Nephron progenitor cell (in vitro differentiated cells): ENCODE measurements at places on chromosomes 3 and 15.

GRCh38 chr3:179229177-179229576 lies 21.7 kb downstream of the KCNMB3 start:
- no peak overlapping the region for H3K4me3 ChIP-seq
- no peaks in the 10 kb centered on the region for H3K27me3 ChIP-seq
- no peaks in the 10 kb centered on the region for H3K4me1 ChIP-seq
- H3K27ac ChIP-seq = no peak overlapping the region
- DNase-seq = no peak
- peaks cover 66% of the 10 kb centered on the region for H3K36me3 ChIP-seq

GRCh38 chr3:50163572-50164455 lies 8.7 kb downstream of the SEMA3F start:
- peaks cover 98% of the 10 kb centered on the region for H3K4me1 ChIP-seq
- H3K36me3 ChIP-seq = peaks cover 38% of the 10 kb centered on the region
- peak overlapping the region; percentile 34 for H3K4me3 ChIP-seq
- no peak for DNase-seq
- H3K27ac ChIP-seq = peak overlapping the region; percentile 100

- peak within 1 kb of the TSS; percentile 82 for H3K4me3 ChIP-seq
- peak; percentile 71 for DNase-seq
- H3K27me3 ChIP-seq = peaks cover 71% of the 10 kb centered on the region
Observed at GRCh38 chr3:161371441-161372320, at the start of gene SPTSSB. Gene SPTSSB (minus strand): TSS chr3:161371517. CDS start chr3:161346323, 25,194 bp downstream.

GRCh38 chr3:141939759-141940158 lies 63.3 kb downstream of the ATP1B3 start:
- no peaks in the 10 kb centered on the region for H3K27me3 ChIP-seq
- H3K4me1 ChIP-seq = no peaks in the 10 kb centered on the region
- no peak for DNase-seq
- H3K27ac ChIP-seq = no peak overlapping the region
- peaks cover 6% of the 10 kb centered on the region for H3K36me3 ChIP-seq

- H3K4me1 ChIP-seq = peaks cover 6% of the 10 kb centered on the region
- no peak overlapping the region for H3K27ac ChIP-seq
- peaks cover 57% of the 10 kb centered on the region for H3K36me3 ChIP-seq
Observed at GRCh38 chr3:53287131-53287629, 31.4 kb upstream of the TKT start.

DNA sequence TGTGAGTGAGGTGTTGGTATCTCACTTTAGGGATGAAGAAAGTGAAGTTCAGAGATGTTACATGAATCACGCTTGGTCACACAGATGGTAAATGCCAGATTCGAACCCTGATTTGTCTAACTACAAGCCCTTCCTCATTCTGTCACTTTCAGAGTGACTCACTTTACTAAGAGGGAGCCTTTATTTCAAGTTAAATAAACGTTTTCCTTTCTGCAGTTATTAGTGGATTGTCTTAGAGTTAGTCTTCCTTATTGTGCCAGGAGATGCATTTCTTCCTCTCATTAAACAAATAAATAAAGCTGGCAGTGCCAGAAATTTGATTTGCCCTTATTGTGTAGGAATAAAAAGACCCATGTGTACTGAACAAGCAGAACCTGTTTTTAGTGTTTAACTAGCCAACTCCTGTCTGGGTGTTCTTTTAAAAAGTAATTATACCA lies 162.5 kb downstream of the AKAP13 start:
- H3K4me3 ChIP-seq = no peak overlapping the region
- no peak for DNase-seq
- peaks cover 54% of the 10 kb centered on the region for H3K4me1 ChIP-seq
- H3K27ac ChIP-seq = peak overlapping the region; percentile 95
- H3K27me3 ChIP-seq = no peaks in the 10 kb centered on the region
- H3K36me3 ChIP-seq = peaks cover 53% of the 10 kb centered on the region

DNA sequence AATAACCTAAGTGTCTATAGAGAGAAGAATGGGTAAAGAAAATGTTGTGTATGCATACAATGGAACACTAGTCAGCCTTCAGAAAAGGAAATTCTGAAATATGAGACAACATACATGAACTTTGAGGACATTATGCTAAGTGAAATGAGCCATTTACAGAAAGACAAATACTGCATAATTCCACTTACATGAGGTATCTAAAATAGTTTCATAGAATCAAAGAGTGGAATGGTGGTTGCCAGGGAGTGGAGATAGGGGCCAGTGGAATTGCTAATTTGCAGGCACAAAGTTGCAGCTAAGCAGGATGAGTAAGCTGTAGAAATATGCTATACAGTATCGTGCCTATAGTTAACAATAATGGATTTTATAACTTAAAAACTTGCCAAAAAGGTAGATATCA lies 779.6 kb upstream of the ARPP21 start:
- H3K27me3 ChIP-seq = peaks cover 4% of the 10 kb centered on the region
- no peak overlapping the region for H3K4me3 ChIP-seq
- DNase-seq = no peak
- H3K36me3 ChIP-seq = no peaks in the 10 kb centered on the region

DNA sequence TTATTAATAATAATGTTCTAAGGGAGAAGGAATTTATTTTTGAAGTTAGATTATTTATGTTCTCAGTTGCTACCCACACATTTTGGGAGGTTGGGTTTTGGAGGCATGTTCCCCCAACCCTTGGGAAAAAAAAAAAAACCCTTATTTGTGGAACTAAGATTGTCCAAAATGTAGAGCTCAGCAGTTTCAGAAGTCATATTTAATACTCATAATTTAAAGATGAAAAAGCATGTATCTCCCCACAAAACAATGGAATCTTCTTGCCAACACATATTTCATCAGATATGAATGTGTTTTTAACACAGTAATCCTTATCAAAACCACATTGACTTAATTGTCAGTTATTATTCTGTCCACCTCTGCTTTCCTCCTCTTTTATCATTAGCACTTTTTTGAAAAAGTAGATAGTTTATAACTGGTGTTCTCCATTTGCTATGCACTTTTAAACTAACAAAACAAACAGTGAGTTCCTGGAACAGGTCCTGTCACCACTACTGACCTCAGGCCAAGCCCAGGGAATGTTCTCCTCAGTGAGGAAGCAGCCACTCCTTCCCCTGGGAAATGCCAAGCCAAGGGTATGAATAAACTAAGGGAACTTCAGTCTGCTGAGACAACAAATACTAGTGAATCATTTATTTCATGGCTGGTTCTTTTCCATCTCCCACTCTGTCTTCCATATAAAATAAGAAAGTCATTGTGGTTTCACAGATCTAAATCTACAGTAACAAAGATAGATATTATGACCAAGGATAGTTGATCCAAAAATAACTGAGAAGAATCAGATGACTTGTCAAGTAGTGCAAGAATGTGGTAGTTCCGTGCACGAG lies 414.4 kb upstream of the ALCAM start:
- no peak for DNase-seq
- no peak overlapping the region for H3K4me3 ChIP-seq
- peak overlapping the region; percentile 58 for H3K27ac ChIP-seq
- peaks cover 15% of the 10 kb centered on the region for H3K4me1 ChIP-seq
- peaks cover 3% of the 10 kb centered on the region for H3K27me3 ChIP-seq

DNA sequence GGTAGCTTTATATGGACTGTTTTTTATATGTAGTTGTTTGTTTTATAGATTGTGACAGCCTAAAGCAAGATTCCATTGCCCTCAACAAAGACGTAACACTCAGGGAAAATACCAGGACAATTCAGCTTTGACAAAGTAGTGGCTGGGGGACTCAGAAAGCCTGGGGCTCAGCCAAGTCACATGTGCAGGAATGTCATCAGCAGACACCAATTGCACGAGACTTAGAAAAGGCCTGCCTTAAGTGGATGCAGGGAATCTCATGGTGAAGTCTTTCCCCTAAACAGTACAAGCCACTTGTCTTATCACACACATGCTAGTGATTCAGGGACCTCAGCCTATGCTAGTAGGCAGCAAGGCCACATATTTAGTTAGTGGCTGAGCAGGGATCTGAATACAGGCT lies 381.8 kb upstream of the THBS1 start:
- H3K36me3 ChIP-seq = no peaks in the 10 kb centered on the region
- no peak overlapping the region for H3K4me3 ChIP-seq
- no peak overlapping the region for H3K27ac ChIP-seq
- H3K27me3 ChIP-seq = no peaks in the 10 kb centered on the region
- no peak for DNase-seq

- H3K4me3 ChIP-seq = no peak overlapping the region
- H3K27ac ChIP-seq = no peak overlapping the region
- H3K27me3 ChIP-seq = peaks cover 10% of the 10 kb centered on the region
- H3K36me3 ChIP-seq = no peaks in the 10 kb centered on the region
- H3K4me1 ChIP-seq = peaks cover 40% of the 10 kb centered on the region
- DNase-seq = no peak
Observed at GRCh38 chr3:44907612-44908011, 33.2 kb downstream of the TGM4 start.

GRCh38 chr3:160999274-160999673 lies 105.9 kb downstream of the B3GALNT1 start:
- H3K27me3 ChIP-seq = peaks cover 4% of the 10 kb centered on the region
- H3K36me3 ChIP-seq = peaks cover 18% of the 10 kb centered on the region
- H3K4me1 ChIP-seq = no peaks in the 10 kb centered on the region
- no peak overlapping the region for H3K27ac ChIP-seq

DNA sequence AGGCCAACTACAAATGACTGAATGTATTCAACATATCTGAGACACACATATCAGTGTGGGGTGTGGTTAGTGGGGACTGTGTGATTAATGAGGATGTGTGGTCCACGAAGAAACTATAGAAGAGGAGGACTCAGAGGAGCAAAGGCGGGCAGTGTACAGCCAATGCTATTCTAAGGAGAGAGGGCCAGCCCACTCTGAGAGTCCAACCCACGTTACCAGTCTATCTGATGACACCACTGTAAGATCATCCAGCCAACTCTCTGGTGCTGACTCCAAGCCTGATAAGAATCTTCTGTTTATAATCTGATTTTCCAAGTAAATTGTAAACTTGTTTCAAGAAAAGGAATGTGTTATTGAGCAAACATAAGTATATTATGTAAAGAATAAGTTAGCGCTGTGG lies 47.2 kb downstream of the MCF2L2 start:
- DNase-seq = no peak
- H3K27ac ChIP-seq = no peak overlapping the region
- no peak overlapping the region for H3K4me3 ChIP-seq
- peaks cover 8% of the 10 kb centered on the region for H3K27me3 ChIP-seq

GRCh38 chr3:16266714-16267113 lies 1.7 kb downstream of the OXNAD1 start:
- peaks cover 15% of the 10 kb centered on the region for H3K36me3 ChIP-seq
- H3K4me1 ChIP-seq = peaks cover 37% of the 10 kb centered on the region
- H3K4me3 ChIP-seq = peak overlapping the region; percentile 98
- no peak overlapping the region for H3K27ac ChIP-seq

DNA sequence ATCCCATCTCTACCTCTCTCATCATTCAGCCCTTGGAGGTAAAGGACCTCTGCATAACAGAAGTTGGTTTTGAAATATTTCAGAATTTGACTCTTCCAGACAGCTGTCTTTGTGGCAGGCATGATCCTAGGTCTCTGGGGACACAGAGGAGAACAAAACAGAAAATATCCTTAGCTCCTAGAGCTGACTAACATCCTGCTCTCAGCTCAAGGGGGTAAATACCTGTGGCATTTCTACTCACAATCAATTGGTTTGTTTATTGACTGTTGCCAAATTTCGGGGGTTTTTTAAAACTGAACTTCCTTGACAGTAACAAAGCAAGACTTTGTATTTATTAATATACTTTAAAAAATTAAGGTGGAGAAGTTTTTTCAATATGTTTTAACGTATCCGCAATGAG lies 78.8 kb downstream of the EOMES start:
- no peaks in the 10 kb centered on the region for H3K4me1 ChIP-seq
- DNase-seq = no peak
- H3K27ac ChIP-seq = no peak overlapping the region

DNA sequence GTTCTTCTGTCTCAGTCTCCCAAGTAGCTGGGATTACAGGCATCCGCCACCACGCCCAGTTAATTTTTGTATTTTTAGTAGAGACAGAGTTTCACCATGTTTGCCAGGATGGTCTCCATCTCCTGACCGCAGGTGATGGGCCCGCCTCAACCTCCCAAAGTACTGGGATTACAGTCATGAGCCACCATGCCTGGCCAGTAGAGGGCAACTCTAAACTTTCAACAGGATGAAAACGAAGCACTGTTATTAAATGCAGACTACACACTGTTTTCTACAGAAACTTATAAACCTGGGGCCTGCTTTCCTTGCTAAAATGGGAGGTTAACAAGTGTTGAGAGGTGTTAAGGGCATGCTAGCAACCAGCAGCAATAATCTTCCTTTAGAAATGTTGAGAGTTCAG lies 7.6 kb downstream of the ARPC4 start:
- no peaks in the 10 kb centered on the region for H3K27me3 ChIP-seq
- H3K4me3 ChIP-seq = no peak overlapping the region
- H3K36me3 ChIP-seq = peaks cover 67% of the 10 kb centered on the region
- no peak overlapping the region for H3K27ac ChIP-seq

GRCh38 chr3:186361762-186362536 lies at the start of gene DGKG:
Gene DGKG (minus strand): TSS chr3:186362234. CDS start chr3:186320459, 41,775 bp downstream.
- H3K4me3 ChIP-seq = peak within 1 kb of the TSS; percentile 83
- H3K27me3 ChIP-seq = peaks cover 64% of the 10 kb centered on the region

- peaks cover 9% of the 10 kb centered on the region for H3K27me3 ChIP-seq
- H3K4me3 ChIP-seq = peak within 1 kb of the TSS; percentile 95
- H3K4me1 ChIP-seq = peaks cover 15% of the 10 kb centered on the region
- DNase-seq = peak; percentile 90
- no peaks in the 10 kb centered on the region for H3K36me3 ChIP-seq
Observed at GRCh38 chr15:72685925-72686794, at the start of the genes BBS4 and HIGD2B. Gene BBS4 (plus strand): TSS chr15:72686207. CDS start chr15:72686228, 21 bp downstream. Gene HIGD2B (minus strand): TSS chr15:72686182. CDS start chr15:72676374, 9,808 bp downstream.

DNA sequence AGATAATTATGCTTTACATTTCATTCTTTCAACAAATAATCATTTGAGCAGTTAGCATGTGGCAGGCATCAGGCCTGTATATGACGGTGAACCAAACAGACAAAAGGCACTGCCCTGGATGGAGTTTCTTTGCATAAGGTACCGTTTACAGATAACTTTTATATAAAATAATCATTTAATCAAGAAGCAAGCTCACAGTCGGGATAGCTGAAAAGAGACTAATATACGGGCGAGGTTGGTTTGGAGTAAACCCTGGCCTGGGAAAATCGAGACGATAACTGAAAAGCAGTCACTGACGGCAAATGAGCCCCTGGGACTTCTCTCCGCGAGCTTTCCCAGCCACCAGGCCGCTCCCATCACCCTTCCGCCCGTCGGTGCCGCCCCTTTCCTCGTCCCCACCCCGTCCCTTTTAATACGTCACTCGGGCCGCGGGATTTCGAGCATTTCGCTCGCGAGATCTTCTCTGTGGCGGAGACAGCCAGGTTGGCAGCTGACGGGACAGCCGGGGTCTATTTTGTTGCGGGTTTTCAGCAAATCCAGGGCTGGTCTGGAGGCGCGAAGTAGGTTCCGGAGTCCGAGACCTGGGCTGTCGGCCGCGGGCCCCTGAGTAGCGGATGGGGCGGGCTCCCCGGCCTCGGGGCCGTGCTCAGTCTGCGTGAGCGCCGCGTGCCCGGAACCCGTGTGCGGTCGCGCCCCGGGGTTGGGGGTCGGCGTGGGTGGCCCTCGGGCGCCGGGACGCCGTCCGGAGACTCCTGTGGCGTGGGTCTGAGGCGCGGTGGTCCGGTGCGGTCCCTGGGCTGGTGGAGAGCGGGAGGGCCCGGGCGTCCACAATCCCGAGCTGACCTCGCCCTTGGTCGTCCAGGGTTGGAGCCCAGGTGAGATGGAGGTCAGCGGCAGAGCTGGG lies at the start of gene NMD3:
Gene NMD3 (plus strand): TSS at position 462 of the 904 bp plus-strand sequence. CDS start 703 bp downstream, outside the sequence.
- DNase-seq = peak; percentile 93
- H3K36me3 ChIP-seq = peaks cover 27% of the 10 kb centered on the region
- no peaks in the 10 kb centered on the region for H3K27me3 ChIP-seq
- H3K4me1 ChIP-seq = peaks cover 30% of the 10 kb centered on the region
- peak within 1 kb of the TSS; percentile 94 for H3K4me3 ChIP-seq
